ENCODE measurements at places on chromosomes 1 and 21.

GRCh38 chr1:228362141-228362883, 44.3 kb downstream of the TRIM11 start:
- DNase-seq: no peak

GRCh38 chr1:51328279-51328678, 2.1 kb downstream of the TTC39A start:
- DNase-seq: no peak

DNA sequence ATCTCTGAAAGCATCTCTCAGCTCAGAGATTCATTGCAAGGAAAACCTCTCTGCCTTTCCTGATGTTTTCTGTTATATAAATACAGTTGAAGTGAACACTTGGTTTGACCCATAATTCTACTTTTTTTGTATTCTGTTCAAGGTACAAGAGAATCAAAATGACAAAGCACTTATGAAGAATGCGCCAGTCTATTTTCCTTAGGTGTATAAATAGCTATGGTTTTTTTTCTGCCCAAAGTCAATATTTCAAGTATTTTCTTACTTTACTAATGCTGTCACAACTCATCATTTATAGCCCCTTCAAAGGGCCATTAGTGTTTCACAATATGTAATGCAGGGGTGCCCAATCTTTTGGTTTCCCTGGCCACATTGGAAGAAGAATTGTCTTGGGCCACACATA, 142.5 kb upstream of the C1orf105 start:
- no peak for DNase-seq

DNA sequence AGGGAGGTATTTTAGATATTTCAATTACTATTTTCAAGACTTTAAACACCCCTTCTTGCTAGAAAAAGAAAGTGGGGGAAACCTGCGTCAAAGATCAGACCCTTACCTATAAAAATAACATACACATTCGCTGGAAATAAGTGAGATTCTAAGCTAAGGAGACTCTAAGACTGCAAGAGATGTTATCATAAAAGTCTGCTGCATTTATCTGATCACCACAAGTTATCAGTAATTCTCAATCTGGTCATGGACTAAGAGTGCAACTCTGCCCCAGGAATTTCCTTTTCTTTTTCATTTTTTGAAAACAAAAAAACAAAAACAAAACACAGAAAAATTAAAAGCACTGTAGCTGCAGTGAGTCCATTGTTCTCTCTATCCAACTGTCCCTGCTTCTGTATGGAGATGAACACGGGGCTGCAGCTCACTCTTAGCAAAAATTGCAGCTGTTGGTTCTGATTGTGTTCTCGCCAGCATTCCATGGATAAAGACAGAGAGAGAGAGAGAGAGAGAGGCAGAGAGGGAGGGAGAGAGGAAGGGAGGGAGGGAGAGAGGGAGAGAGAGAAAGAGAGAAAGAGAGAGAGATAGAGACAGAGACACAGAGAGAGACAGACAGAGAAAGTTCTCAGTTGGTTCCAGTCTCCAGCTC, 14.1 kb downstream of the XKR8 start:
- no peak for DNase-seq

DNA sequence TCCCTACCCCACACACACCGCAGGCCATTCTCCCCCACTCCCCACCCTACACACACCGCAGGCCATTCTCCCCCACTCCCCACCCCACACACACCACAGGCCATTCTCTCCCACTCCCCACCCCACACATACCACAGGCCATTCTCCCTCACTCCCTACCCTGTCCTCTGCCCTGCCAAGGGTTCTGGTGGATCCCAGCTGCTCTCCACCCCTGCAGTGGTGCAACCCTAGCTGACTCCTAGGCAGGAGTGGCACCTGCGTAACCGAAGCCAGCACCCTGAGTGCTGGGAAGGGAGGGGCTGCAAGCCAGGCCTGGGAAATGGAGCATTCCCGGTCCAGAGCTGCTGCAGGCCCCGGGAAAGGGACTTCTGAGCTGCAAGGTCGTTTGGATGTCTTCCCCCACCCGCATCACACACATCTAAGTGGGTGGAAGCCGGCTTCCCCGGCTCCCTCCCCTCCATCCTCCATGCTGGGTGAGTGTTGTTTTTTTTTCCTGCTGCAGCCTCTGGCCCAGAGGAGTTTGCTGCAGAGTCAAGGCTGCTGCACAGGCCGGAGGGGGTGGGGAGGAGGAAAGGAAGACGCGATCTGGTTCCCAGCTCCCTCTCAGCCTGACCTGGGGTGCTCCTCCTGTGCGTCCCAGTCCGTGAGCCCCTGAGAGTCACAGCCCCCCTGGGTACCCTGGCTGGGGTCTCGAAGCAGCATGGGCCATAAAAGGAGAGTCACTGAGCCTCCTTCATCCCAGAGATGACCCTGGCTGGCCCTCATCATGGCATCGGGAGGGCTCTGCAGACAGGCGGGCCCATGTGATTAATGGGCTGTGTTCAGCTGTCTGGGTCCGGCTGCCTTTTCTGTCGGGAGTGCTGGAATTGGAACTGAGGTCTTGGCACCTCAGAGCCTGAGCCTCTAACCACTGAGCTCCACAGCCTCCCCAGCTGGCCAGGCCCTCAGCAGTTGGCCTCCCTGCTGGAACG, 16.1 kb downstream of the H6PD start:
- no peak for DNase-seq

GRCh38 chr1:151309811-151310323, 17.3 kb downstream of the PI4KB start:
- DNase-seq: no peak

Data from effector CD8-positive, alpha-beta T cell (primary cell).